ENCODE measurements at places on chromosomes 12 and 14.

- no peak for DNase-seq
These were observed 13.1 kb downstream of the MYBPC1 start for GRCh38 chr12:101607894-101608293.

DNA sequence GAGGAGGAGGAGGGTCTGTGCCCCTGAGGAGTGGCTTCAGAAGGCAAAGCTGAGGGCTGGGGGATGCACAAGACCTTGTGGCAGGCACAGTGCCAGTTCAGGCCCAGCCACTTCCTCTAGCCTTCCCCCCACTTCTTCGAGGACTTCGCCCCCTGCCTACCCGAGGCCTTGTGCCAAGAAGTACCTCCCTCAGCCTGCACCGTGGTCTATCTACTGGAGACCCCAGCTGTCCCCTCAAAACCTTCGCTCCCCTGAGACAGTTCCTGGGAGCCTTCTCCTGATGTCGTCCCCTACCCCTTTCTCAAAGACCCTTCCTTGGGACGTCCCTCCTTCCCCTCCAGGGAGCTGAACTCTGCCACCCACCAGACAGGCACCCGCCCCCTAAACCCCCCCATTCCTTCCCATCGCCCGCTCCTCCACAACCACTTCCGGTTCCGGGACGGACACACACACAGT, 604 bp downstream of the ZNF384 start:
- no peak for DNase-seq

DNA sequence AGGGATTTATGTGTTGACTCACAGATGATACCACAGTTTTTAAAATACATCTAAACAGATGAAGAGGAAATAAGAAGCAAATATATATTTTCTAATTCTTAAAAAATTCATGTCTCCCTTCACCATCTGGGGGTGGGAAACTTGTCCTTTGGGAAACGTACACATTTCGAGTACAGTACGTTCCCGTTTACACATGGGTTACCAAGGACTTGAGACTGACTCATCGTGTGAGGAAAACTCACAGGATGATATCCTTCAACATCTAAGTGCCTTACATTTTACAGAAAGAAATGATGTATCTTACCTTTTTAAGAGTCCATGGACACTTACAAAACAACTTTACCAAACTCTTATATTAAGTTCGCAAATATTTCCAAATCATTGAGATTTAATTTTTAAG, 16.0 kb upstream of the FBLN5 start:
- DNase-seq = no peak

- DNase-seq = no peak
These were observed 127.4 kb downstream of the KTN1 start for GRCh38 chr14:55707365-55707804.

DNA sequence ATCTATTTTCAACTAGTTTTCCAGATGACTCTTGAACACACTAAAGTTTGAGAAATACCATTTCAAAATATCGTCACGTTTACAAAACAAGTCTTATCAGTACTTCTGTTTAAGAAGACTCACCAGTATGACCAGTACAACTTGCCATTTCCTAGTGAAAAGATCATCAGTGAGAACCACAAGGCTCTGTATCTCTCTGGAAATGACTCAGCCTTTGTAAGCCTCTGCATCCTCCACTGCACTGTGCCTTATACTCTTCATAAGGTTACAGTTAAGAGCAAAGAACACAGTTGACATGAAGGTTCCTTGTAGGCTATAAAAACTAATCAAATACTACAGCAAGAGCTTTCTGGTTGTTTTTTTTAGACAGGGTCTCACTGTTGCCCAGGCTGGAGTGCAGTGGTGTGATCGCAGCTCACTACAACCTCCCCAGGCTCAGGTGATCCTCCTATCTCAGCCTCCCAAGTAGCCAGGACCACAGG, 5.7 kb upstream of the VTI1B start:
- no peak for DNase-seq
